ENCODE measurements at places on chromosomes 12 and 14.

GRCh38 chr12:92605621-92606170 lies 97.1 kb upstream of the PLEKHG7 start:
- H3K4me3 ChIP-seq, result no peak overlapping the region
- no peaks in the 10 kb centered on the region for H3K36me3 ChIP-seq
- H3K27me3 ChIP-seq, result no peaks in the 10 kb centered on the region
- no peak for DNase-seq
- no peak overlapping the region for H3K27ac ChIP-seq

DNA sequence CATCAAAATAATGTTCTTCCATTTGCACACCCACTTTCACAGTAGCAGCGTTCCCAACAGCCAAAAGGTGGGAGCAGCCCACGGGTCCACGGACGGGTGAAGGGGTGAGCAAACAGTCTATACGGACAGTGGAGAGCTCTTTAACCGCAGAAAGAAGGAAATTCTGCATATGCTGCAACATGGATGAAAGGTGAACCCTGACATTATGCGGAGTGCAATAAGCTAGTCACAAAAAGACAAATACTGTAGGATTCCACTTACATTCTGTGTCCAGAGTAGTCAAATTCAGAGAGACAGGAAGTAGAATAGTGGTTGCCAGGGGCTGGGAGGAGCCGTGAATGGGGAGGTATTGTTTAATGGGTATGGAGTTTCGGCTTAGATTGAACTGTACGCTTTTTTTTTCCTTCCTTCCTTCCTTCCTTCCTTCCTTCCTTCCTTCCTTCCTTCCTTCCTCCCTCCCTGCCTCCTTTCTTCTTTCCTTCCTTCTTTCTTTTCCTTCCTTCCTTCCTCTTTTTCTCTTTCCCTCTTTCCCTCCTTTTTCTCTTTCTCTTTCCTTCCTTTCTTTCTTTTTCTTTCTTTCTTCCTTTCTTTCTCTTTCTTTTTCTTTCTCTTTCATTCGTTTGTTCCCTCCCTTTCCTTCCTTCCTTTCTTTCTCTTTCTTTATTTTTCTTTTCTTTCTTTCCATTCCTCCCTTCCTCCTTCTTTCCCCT lies 15.8 kb upstream of the ANKRD9 start:
- no peaks in the 10 kb centered on the region for H3K27me3 ChIP-seq
- peak overlapping the region; percentile 91 for H3K27ac ChIP-seq
- peak; percentile 93 for DNase-seq
- no peaks in the 10 kb centered on the region for H3K36me3 ChIP-seq

DNA sequence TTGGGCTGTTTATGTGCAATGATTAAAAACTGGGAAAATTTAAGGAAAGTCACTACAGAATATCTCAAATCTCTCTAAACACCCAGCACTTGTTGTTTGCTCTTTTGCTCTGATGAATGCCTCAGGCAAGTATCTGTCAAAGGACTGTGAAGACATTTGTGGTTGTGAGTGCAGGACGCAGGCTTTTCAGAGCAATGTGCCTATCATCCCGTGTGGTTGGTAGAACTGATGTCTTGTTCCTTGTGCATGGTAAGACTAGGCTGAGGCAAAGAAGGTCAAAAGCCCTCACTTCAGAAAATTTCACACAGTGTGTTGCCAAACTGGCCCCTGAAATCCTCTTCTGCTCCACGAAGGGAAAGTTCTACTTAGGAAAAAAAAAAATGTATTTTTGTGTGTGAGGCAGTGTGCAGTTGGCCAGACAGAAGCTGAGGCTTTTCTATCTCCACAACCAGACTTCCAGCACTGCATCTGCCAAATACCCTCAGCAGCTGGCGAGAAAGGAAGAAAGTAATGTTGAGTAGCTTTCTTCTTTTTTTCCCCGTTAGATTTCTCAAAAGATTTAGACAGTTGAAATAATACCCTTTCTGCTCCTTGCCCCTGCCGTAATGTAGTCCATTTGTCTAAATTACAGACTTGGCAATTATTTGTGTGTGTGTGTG lies 1103.1 kb downstream of the VRK1 start:
- no peaks in the 10 kb centered on the region for H3K27me3 ChIP-seq
- no peak for DNase-seq
- H3K4me3 ChIP-seq, result no peak overlapping the region
- no peaks in the 10 kb centered on the region for H3K4me1 ChIP-seq
- no peak overlapping the region for H3K27ac ChIP-seq

- no peak overlapping the region for H3K4me3 ChIP-seq
- H3K27ac ChIP-seq, result no peak overlapping the region
- no peaks in the 10 kb centered on the region for H3K4me1 ChIP-seq
- no peak for DNase-seq
- no peaks in the 10 kb centered on the region for H3K36me3 ChIP-seq
Measured at GRCh38 chr12:2615665-2616402, 178.9 kb upstream of the FKBP4 start.

GRCh38 chr12:31736472-31736871 lies 7.7 kb upstream of the AMN1 start:
- no peak overlapping the region for H3K4me3 ChIP-seq
- H3K27ac ChIP-seq, result no peak overlapping the region
- DNase-seq, result no peak
- H3K27me3 ChIP-seq, result no peaks in the 10 kb centered on the region
- H3K36me3 ChIP-seq, result no peaks in the 10 kb centered on the region

- H3K4me1 ChIP-seq, result peaks cover 10% of the 10 kb centered on the region
- peaks cover 3% of the 10 kb centered on the region for H3K36me3 ChIP-seq
- DNase-seq, result no peak
- no peaks in the 10 kb centered on the region for H3K27me3 ChIP-seq
- H3K27ac ChIP-seq, result no peak overlapping the region
Measured at GRCh38 chr14:102360388-102360787, 2.3 kb downstream of the CINP start.

DNA sequence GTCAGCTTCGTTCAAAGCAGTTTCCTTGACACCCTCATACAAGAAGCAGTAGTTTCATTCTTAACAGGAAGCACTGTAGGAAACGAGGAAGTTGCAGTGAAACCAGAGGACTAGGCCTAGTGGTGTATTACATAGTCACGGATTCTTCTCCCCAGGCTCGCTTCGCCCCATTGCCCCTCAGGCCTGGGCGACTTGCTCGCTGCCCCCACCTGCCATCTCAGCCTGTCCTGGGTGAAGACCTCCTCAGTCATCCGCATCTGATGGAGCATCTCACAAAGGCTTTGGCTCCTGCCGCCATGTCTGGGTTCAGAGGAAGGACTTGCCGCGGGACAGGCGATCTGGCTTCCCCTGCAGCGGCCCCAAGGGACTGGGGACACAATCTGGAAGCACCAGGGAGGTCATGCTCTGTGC lies 93.5 kb downstream of the LMNTD1 start:
- H3K27ac ChIP-seq, result no peak overlapping the region
- no peaks in the 10 kb centered on the region for H3K36me3 ChIP-seq
- H3K27me3 ChIP-seq, result no peaks in the 10 kb centered on the region
- peaks cover 4% of the 10 kb centered on the region for H3K4me1 ChIP-seq

GRCh38 chr12:113416091-113416754 lies 6.0 kb upstream of the SDSL start:
- no peak overlapping the region for H3K27ac ChIP-seq
- no peak for DNase-seq
- no peaks in the 10 kb centered on the region for H3K4me1 ChIP-seq
- no peaks in the 10 kb centered on the region for H3K36me3 ChIP-seq
- no peak overlapping the region for H3K4me3 ChIP-seq

DNA sequence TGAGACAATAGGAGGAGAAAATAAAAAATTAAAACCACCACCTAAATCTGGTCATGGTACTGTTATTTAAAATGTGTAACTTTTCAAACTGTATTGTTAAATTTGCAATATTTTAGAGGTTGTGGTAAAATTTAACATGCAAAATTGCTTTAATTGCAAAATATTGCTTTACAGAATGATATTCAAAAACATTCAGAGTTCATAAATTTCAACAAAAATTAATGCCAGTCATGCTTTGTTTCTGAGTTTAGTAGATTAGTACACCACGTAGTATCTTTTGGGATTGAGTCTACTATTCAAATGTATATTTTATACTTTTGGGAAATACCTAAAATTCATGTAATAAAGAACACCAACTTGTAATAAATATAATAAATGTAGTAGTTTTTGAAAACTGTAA lies 18.3 kb downstream of the ETFRF1 start:
- H3K27me3 ChIP-seq, result no peaks in the 10 kb centered on the region
- DNase-seq, result no peak
- H3K4me1 ChIP-seq, result no peaks in the 10 kb centered on the region
- H3K27ac ChIP-seq, result no peak overlapping the region
- H3K36me3 ChIP-seq, result peaks cover 7% of the 10 kb centered on the region

DNA sequence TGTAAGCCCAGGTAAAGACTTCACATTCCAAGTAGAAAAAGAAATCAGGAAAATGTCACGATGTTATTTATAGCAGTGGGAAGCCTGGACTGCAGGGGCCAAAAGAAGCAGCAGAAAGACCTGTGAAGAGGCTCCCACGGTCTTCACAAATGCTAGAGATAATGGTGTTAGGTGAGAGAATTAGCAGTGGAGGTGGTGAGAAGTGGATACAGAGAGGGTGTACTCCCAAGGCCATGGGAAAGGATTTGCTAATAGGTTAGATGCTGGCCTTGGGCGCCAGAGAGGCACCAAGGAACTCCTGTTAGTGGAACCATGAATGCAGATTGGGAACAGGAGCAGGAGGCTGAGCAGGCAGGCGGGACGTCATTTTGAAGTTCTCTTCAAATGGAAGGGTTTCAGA lies 386.1 kb downstream of the C12orf75 start:
- H3K36me3 ChIP-seq, result no peaks in the 10 kb centered on the region
- no peak overlapping the region for H3K27ac ChIP-seq
- no peaks in the 10 kb centered on the region for H3K4me1 ChIP-seq
- H3K4me3 ChIP-seq, result no peak overlapping the region

GRCh38 chr12:99746538-99746937 lies 99.0 kb downstream of the GARIN6 start:
- DNase-seq, result no peak
- no peaks in the 10 kb centered on the region for H3K27me3 ChIP-seq
- no peaks in the 10 kb centered on the region for H3K4me1 ChIP-seq
- H3K27ac ChIP-seq, result no peak overlapping the region
- no peak overlapping the region for H3K4me3 ChIP-seq
- no peaks in the 10 kb centered on the region for H3K36me3 ChIP-seq

- H3K36me3 ChIP-seq, result no peaks in the 10 kb centered on the region
- H3K27me3 ChIP-seq, result no peaks in the 10 kb centered on the region
Measured at GRCh38 chr12:1662761-1663439, 28.0 kb upstream of the ADIPOR2 start.

GRCh38 chr12:70267550-70267949 lies 24.3 kb downstream of the CNOT2 start:
- no peaks in the 10 kb centered on the region for H3K27me3 ChIP-seq
- H3K4me3 ChIP-seq, result no peak overlapping the region
- peaks cover 4% of the 10 kb centered on the region for H3K36me3 ChIP-seq
- peak overlapping the region; percentile 34 for H3K27ac ChIP-seq
- DNase-seq, result peak; percentile 37

DNA sequence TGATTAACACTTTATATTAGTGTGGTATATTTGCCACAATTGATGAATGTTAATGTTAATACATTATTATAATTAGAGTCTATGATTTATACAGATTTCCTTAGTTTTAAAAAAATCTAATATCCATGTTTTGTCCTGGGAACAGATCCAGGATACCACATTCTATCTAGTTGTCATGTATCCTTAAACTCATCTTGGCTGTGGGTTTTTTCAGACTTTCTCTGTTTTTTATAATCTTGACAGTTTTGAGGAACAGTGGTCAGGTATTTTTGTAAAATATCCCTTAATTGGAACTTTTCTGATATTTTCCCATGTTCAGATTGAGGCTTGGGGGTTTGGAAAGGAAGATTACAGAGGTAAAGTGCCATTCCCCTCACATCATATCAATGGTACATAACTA lies 104.1 kb downstream of the LMNTD1 start:
- DNase-seq, result no peak
- H3K4me1 ChIP-seq, result no peaks in the 10 kb centered on the region
- no peaks in the 10 kb centered on the region for H3K36me3 ChIP-seq
- H3K27me3 ChIP-seq, result peaks cover 4% of the 10 kb centered on the region
- no peak overlapping the region for H3K4me3 ChIP-seq

GRCh38 chr12:32486158-32486557 lies 86.8 kb downstream of the FGD4 start:
- H3K27ac ChIP-seq, result no peak overlapping the region
- no peak for DNase-seq
- H3K36me3 ChIP-seq, result no peaks in the 10 kb centered on the region
- no peak overlapping the region for H3K4me3 ChIP-seq

DNA sequence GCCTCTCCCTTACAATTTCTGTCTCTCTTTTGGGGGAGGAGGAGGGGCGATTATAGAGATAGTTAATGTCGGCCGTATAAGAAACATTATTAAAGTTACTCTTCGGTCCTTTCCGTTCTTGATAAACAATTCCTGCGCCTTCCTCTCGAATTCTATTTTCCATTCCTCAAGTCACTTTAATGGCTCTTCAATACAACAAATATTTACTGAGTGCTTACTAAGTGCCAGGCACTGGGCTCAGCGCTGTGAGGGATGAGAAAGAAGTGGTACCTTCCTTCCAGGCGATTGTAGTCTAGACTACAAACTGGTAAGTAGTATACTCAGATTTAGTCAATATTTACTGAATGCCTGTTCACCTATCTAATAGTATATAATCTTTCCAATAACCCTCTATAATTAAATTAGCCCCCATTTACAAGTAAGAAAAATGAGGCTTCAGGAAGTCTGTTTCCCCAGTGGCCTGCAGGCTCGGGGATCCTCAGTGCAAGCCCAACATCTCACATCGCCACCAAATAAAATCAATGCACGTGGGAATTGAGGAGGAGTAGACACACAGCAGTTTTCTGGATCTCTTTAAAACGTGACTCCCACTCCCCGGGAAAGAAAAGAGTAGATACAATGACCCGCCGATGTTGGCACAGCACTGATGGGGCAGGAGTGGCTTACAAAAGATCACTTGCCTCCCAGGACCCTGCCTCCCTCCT lies 589 bp upstream of the ZNF219 start:
- H3K36me3 ChIP-seq, result no peaks in the 10 kb centered on the region
- DNase-seq, result no peak
- H3K27ac ChIP-seq, result peak overlapping the region; percentile 83
- no peaks in the 10 kb centered on the region for H3K27me3 ChIP-seq
- H3K4me3 ChIP-seq, result peak overlapping the region; percentile 58
- peaks cover 50% of the 10 kb centered on the region for H3K4me1 ChIP-seq

DNA sequence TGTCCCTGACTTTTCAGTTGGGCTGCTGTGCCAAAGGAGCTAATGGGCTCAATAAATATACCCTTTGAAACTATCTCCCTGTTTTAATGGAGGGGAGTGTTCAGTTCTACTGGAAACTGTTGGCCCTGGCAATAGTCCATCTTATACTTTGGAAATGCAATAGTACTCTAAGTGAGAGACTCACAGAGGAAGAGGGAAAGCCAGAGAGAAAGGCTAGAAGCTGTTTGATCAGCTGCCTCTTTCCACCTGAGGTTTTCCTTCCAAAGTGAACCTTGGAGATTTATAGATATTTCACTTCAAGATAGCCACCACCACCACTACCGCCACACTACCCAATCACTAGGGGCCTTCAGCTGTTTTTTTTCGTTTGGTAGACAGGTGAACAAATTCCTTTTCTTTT lies 93.6 kb upstream of the CCDC91 start:
- no peaks in the 10 kb centered on the region for H3K27me3 ChIP-seq
- no peak for DNase-seq
- peaks cover 34% of the 10 kb centered on the region for H3K4me1 ChIP-seq

DNA sequence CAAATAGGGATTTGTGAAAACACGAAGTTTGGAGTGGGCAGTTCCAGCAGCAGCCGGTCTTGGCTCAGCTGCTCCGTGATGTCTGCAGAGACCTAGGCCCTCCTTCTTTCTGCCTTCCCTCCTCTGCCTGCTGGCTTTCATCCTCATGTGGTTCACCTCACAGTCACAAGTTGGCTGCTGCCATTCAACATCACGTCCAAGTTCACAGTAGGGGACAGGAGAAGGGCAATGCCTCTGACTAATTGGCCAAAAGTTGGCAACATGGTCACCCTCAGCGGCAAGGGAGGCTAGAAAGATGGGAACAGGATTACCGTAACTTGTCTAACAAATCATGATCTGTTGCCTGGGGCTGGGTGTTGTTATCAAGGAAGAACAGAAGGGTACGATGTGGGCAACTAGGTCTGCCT lies 7.8 kb upstream of the CACNA2D4 start:
- DNase-seq, result no peak
- H3K27me3 ChIP-seq, result no peaks in the 10 kb centered on the region
- H3K4me3 ChIP-seq, result no peak overlapping the region
